ENCODE measurements at places on chromosomes 11 and 22.

- DNase-seq: no peak
Observed at GRCh38 chr22:23272371-23272770, 92.1 kb downstream of the BCR start.

GRCh38 chr22:44648085-44648820 is 53.8 kb upstream of the PRR5 start:
- DNase-seq: no peak

DNA sequence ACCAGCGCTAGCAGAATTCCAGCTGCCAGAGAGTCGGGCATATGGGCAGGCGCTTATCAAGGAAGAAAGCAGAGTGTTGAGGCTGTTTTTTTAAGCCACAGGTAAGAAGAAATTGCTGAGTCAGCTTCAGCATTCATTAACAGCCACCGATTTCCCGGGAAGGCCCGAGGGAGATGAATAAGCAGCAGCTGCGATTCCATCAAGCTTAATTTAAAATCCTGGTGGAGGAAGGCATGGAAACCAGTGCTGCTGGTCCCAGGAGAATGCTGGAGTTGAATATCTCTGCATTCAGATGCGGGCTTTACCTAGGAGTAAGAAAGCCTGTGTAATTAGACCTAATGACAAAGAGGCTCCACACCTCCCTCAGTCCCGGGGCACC is 168.8 kb downstream of the BRD1 start:
- DNase-seq: no peak

DNA sequence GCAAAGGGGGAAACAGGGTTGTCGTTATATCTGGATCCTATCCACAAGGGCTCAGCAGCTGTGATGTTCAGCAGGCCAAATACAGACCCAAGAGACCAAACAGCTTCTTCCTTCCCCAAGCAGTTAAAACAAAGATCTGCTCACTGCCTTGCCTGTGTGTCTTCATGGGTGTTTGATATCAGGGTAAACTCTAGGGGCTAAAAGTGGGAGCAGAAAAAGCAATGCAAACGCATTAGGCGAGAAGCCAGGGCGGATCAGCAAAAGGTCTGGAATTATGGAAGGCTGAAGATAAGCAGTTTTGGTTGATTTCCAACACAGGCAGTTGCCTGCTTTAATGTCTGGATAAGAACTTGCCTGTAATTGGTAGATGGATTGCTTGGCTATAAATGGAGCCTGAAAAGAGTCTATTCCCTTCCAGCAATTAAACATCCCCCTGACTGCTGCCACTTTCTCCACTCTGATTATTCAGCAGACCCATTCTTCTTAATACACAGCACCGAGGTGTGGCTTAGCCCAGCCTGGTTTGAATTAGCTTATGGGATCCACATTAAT is 126.3 kb downstream of the COMMD9 start:
- no peak for DNase-seq

- DNase-seq: no peak
Observed at GRCh38 chr11:61702701-61703312, 22.6 kb downstream of the DAGLA start.

All from central memory CD8-positive, alpha-beta T cell (primary cell).